ENCODE measurements at places on chromosomes 1 and 21.

DNA sequence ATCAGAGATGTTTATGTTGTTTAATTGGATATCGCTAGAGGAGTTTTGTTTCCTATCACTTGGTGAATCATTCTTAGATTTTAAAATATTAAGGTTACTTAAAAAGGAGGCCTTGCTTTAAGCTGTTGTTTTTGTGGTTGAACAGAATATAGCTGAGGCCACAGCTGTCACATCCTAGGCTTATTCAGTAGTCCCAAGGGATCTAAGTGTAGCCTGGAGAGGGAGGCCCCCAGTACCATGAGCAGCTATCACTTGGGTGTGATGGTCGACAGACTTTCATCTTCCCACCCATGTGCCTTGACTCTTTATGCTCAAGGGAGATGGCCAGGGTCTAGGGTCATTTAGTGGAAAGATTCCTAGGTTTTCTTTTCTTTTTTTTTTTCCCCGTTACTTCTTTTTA is 278.7 kb downstream of the HHAT start:
- no peak for DNase-seq

DNA sequence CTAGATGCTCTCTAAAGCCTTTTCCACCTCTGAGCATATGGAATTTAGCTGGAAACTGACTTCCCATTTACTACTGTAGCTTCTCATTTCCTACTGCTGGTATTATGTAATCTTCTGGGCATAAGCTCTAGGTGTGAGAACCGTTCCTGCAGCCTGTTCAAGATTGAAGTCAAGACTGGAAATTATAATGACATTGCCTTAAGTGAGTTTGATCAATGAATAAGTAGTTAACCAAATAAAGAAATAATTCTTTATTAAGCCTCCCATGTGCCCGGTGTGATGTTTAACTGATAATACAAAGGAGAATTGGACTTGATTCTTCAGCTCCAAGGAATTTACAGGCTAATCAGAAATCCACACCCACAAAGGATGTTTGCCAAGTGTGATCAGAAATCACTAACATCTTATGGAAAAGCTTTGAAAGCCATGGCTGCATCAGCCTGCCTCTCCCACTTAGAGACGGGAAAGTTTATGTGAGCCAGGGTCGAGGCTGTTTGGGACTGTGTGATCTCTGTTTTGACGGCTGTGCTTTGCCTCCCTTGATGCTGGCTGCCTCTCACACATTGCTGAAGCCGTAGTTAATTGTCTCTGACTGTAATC is 36.4 kb upstream of the PRELP start:
- peak; percentile 9 for DNase-seq

DNA sequence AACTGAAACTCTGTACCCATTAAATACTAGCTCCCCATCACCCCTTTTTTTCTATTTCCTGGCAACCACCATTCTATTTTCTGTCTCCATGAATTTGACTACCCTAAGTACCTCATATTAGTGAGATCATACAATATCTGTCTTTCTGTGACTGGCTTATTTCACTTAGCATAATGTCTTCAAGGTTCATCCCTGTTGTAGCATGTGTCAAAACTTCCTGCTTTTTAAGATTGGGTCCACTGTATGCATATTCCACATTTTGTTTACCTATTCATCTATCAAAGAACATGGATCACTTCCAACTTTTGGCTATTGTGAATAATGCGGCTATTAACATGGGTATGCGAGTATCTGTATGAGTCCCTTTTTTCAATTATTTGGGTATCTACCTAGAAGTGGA is 181.6 kb upstream of the ZNHIT6 start:
- no peak for DNase-seq

GRCh38 chr1:199046618-199047017 is 407.8 kb downstream of the PTPRC start:
- DNase-seq = no peak

DNA sequence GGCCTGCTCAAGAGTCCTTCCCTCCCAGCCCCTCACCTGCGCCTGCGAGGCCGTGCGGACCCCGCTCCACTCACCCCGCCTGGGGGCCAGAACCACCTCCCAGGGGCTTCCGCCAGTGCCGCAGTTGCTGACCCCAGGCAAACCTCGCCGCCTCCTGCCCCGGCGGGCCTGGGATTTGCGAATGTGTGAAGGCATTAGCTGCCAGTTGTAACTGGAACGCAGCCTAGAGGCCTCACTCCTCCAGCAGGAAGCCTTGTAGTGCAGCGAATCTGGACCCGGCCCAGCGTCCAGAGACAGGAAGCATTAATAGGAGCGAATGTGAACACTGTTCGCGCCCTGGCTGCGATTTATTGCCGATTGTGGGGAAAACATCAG is 140.9 kb upstream of the ARHGEF16 start:
- peak; percentile 70 for DNase-seq

GRCh38 chr1:152786077-152786476 is at the start of gene LCE1E:
Gene LCE1E (plus strand): TSS chr1:152786257. CDS start chr1:152787300, 1,043 bp downstream.
- DNase-seq = no peak

GRCh38 chr1:24966724-24967346 is 36.8 kb upstream of the RUNX3 start:
- DNase-seq = no peak

GRCh38 chr1:247175458-247175857 is 3.6 kb upstream of the ZNF124 start:
- DNase-seq = no peak

- no peak for DNase-seq
Measured at GRCh38 chr1:61743716-61744580, 1.7 kb downstream of the PATJ start.

DNA sequence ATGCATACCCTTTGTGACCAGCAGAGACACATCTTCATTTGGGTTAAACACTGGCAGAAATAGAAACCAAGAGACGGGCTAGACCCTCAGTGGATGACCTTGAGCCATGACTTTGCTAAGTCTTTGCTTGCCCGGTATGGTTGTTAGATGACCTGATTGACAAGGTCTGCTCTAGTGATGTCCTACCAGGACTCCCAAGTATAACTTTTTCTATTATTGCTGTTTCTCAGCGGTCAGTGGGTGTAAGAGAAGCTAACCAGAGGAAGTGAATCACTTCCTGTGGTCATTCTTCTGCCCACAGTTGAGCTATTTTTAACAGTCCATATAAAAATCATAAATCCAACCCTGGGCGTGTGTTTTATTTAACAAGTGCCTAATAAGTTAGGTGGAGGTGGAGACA is 126.2 kb upstream of the ETS2 start:
- no peak for DNase-seq

DNA sequence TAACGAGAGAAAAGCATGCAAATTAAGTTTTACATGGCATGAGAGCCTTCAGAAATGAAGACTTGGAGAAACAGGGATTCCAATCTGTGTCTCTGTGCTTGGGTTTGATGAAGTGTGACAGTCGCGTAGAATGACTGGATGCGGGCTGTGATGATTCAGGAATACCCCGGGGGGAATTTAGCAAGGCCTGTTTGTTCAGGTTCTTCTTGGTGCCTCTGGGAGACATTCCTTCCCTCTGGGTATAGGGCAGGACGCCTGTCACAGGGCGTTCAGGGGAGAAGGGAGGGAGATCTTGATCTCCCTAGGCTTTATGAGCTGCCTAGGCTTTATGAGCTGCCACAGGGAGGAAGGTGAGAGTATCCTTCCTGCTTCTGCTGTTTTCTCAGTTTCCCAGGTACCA is 36.6 kb downstream of the DOP1B start:
- no peak for DNase-seq

DNA sequence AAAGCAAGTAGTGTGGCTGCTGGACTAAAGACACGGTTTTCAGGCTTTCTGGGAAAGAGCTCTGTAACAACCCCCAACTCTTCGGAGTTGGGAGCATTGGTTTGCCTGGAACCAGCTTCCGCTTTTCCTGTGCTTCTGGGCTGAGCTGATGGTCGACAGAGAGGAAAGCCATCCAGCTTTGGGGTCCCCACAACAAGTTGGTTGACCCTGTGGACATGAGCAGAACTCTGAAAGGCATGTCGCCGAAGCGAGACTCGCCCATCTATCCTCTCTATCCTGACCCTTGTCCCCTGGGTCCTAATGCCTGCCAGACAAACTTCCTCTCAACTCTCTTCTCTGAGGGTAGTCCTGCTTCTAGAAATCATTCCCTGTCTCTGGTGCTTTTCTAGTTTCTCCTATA is 31.9 kb upstream of the FCGR2A start:
- peak; percentile 59 for DNase-seq

DNA sequence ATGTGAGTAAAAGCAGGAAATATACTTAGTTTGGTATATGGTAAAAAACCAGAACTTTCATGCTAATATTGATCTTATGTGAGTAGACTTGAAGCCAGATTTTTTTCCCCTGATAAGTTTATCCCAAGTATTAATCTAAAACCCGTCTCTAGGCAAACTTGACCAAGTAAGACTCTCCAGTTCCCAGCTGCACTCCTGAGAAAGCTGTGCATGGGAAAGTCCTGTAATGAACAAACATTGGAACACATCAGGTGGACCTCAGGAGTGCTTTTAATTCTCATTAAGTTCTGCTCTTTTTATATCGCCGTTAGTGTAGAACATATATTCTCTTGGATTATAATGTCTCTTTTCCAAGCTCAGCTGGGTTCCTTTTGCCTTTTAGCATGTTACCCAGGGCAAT is 105.0 kb downstream of the CD247 start:
- DNase-seq = no peak

DNA sequence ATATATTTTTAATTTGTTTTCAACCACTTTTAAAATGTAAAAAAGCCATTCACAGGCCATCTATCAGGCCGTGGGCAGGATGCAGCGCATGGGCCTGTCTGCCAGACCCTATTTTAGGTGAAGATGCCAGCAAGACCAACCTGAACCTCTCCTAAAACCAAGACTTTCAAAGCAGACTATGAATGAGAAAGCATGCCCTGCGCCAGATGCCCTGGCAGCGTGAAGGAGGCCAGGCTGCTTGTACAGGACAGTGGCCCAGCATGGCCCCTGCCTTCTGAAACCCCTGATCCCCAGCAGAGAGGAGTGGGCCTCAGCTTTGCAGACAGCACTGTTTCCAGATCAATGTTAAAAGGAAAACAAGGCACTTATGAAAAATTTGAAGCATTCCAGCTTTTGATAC is 31.6 kb downstream of the WDR4 start:
- DNase-seq = no peak

DNA sequence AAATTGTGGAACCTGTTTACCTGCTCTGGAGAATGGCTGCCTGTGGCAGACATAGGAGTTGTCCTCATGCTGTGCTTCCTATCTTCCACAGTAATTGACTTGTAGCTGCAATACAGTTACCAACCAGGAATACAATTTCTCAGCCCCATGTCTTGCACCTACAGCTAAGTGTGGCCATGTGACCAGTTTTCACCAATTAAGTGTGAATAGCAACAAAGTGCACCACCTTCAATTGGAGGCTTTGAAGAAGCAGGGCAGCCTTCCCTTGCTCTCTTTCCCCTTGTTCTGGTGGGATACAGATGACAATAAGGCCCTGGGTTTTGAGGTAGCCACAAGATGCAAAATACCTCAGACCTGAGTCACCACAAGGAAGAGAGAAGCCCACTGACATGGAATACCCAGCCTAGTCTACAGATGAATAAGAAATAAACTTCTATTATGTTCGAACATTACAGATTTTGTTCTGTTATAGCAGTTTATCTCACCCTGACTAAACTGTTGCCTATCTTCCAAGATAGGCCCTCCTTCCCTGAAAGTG is 70.2 kb upstream of the S1PR1 start:
- DNase-seq = no peak

DNA sequence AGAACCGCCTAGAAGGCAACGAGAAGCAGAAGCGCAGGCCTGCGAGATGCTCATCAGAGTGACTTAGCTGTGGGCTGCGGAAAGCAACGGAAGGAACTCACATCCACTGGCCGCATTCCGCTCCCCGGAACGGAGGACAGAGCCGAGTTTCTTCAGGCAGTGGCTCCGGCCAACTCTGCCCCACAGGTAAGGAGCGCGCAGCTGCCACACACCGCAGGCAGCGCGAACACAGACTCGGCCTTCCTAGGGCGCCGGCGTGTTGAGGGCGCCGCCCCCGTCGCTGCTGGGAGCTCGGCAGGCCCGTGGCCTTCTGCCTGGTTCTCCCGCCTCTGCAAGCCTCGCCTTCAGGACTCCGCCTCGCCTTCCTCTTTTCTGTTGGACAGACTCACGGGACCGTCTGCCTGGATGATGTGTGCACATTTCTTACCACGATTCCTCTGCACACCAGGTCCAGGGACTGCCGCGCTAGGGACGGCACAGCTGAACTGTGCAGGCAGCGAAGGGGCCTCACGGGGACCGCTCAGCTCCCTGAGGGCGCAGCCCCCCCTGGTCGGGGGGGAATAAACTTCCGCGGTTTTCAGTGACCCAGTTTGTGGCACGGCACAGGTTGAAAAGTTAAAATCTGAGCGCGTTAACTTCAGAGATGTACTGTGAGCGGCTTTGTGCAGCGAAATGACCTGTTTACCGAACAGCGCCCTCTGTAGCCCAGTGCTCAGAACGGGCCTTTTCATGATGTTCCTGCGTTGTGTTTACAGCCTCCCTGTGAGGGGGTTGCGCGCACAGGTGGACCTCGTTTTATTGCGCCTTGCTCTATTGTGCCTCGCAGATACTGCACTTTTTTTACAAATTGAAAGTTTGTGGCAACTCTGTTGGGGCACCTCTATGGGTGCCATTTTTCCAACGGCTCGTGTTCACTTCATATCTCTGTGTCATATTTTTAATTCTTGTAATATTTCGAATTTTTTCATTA is 15.8 kb downstream of the TCP10L start:
- DNase-seq = peak; percentile 86

GRCh38 chr1:157562515-157562914 is 10.2 kb upstream of the FCRL5 start:
- no peak for DNase-seq

- no peak for DNase-seq
Measured at GRCh38 chr21:41613533-41613909, 105.6 kb upstream of the TMPRSS2 start.

- DNase-seq = no peak
Measured at GRCh38 chr1:230636575-230637148, 5.6 kb upstream of the COG2 start.

DNA sequence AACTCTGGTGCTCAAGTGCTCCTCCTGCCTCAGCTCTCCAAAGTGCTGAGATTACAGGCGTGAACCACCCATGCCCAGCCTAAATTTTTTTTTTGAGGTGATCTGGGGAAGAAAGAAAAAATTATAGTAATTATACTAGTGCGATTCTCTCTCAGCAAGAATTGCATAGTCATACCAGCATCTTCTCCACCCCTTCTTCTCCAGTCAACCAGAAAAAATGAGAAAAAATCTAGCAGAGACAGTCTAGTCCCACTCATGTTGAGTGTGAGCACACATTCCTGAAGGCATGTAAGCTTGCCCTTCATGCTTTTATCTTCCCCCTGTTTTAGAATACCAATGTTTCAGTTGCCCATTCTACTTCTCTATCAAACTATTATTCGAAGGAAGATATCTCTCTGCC is 207.6 kb downstream of the S1PR1 start:
- DNase-seq = no peak

DNA sequence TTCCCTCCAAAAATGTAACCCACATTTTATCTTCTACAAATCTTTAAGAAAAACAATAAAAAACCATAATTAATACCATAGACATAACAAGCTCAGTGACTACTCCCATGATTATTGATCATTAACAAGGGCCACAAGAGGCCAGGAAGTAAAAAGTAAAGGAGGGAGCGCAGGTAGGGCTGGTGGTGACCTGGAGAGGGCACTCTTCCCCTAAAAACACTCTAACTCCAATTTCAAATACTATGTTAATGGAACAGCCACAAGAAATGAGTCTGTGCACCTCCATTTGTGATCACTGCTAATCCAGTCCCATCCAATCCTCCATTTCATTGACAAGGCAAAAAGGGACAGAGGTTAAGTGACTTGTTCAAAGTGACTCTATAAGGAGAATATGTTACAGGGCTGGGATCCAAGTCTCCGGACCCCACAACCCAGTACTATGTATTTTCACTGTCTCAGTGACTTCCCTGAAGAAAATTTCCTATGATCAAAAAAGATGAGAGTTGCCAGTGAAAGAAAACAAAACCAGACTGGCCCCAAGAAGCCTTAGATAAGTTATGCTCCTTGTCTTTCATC is 41.2 kb upstream of the CFAP298 start:
- DNase-seq = no peak

Data from ascending aorta (tissue), 2 donors.